Heart left ventricle (tissue), 16 donors: ENCODE measurements at places on chromosomes 5 and 9.

DNA sequence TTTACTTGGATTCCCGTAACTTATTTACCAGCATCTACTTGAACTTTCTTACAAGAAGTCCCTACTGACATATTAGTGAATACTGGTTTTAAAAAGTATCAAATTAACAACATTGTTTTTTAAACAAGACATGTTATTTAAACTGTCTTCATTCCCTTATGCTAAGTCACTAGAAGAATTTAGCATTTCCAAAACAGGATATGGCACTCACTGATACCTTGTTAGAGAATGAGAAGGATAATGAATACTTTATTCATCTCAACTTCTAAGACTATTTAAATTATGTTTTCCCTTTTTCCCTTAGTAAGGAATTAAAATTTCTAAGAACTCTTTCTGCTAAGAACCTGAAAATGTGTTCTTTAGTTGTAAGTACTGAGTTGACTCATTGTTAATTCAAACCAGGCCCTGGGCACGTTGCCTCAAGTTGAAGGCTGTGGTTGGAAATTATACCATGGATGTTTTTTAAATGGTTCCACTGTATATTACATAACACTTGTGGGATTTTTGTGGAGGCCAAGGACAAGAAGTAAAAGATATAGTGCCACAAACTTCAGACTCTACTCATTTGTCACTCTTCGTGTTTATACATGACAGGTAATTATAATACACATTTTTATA lies 219.0 kb upstream of the EDIL3 start:
- DNase-seq, result peak; percentile 28

DNA sequence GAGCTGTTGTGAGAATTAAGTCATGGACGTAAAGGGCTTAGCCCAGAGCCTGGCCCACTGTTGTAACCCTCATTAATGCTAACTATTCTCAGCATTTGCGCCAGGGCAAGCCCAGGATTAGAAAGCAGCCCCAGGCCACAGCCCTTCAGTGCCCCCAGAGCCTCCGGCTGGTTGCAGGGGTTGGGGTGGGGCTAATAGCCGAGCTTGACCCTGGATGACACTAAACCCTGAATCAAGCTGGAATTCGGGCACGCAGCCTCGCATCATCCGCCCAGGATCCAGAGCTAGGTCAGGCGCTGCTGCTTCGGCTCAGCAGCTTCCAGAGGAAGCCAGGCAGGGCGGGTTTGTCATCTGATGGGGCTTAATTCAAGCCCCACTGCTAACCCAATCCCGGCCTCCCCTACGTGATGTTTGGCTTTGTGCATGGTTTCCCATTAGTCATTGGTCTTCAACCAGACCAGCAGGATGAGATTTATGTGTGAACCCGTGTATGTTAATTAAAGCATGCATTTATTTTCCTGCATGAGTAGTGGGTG lies 1.2 kb upstream of the MEGF9 start:
- peak; percentile 33 for DNase-seq

GRCh38 chr9:134442486-134443173 lies 116.4 kb downstream of the RXRA start:
- no peak for DNase-seq

- no peak for DNase-seq
These were observed 46.1 kb downstream of the DCP2 start for GRCh38 chr5:113022661-113023060.

DNA sequence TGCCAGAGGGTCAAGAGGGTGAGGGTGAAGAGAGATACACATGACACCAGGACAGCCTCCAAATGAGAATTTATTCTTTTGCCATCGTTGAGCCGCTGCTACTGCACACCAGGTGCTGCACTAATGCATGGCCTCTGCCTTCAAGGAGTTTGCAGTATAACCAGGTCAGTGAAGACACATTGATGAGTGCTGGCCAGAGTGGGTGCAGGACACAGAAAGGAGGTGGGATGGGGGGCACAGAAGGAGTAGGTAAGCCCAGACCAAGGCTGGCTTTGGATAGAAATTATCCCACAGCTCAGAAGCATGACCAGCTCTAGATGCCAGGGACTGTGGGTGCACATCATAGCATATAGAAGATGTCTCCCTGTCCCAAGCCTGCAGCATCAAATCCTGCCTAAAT lies 38.0 kb downstream of the FOXI1 start:
- no peak for DNase-seq

DNA sequence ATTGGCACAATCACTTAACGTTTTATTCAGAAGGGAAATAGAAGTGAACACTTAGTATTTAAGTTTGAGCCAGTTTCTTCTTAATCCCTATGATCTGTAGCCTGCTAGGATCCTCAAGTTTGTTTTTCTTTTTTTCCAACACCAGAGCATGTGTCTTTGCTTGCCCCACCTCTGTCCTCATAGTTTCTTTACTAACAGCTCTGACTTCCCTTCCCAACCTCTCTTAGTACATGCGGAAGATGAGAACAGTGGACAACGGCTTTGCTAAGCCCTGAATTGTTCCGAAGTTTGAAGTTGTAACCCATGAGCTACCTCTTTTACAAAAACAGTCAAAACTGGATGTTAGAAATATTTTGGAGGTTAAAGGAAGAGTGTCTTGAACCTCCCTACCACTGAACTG lies 61.7 kb upstream of the TAF11L2 start:
- DNase-seq, result no peak

- no peak for DNase-seq
These were observed 278.1 kb downstream of the GADD45G start for GRCh38 chr9:89882930-89883361.

GRCh38 chr9:128553728-128554127 lies 1.3 kb downstream of the SPTAN1 start:
- DNase-seq, result no peak

GRCh38 chr5:33800241-33800950 lies 91.4 kb downstream of the ADAMTS12 start:
- DNase-seq, result no peak

- no peak for DNase-seq
These were observed 421.7 kb upstream of the TYRP1 start for GRCh38 chr9:12271421-12271891.

GRCh38 chr9:89890326-89890980 lies 285.6 kb downstream of the GADD45G start:
- DNase-seq, result no peak

DNA sequence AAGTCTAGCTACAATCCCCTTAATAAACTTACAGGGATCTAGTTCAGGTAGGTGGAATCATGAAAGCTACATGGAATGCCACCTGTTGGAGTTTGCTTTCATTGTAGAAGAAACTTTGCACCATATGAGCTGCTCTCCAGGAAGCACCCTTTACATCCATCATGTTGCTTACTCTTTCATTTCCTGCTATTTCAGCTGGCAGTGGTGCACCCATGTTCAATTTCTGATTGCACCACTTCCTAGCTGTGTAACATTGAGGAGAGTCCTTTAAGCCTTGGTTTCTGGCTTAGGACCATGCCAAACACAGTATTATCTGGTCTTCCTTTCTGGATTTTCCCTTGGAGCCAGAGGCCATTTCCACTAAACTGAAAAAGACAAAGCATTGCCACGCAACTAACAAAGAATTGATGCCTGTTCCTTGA lies 123.3 kb upstream of the SLC12A2 start:
- DNase-seq, result no peak

- no peak for DNase-seq
These were observed 46.7 kb downstream of the GRIA1 start for GRCh38 chr5:153537207-153537606.

DNA sequence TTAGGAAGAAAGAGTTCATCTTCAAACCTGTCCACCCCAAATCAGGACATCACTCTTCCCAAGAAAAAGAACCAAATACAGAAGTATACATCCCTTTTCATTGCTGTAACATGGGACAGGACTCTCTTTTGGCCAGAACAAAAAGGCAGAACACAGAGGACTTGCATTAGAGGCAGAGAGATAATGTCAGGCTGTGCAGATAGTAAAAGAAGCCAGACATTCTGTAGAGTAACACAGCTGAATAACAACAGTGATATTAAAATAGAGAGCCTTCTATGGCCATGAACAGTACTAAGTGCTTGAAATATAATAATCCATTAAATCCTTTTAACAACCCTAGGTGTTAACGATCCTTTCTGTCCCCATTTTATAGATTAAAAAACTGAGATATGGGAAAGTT lies 437.2 kb downstream of the NFIB start:
- no peak for DNase-seq

- DNase-seq, result no peak
These were observed 163.0 kb upstream of the PUM3 start for GRCh38 chr9:3006851-3007250.

- DNase-seq, result no peak
These were observed 279.2 kb upstream of the ZNF462 start for GRCh38 chr9:106583751-106584150.

GRCh38 chr5:171386861-171387344 lies 746 bp upstream of the NPM1 start:
- no peak for DNase-seq

- DNase-seq, result no peak
These were observed 531.6 kb upstream of the CLINT1 start for GRCh38 chr5:158390577-158390976.

DNA sequence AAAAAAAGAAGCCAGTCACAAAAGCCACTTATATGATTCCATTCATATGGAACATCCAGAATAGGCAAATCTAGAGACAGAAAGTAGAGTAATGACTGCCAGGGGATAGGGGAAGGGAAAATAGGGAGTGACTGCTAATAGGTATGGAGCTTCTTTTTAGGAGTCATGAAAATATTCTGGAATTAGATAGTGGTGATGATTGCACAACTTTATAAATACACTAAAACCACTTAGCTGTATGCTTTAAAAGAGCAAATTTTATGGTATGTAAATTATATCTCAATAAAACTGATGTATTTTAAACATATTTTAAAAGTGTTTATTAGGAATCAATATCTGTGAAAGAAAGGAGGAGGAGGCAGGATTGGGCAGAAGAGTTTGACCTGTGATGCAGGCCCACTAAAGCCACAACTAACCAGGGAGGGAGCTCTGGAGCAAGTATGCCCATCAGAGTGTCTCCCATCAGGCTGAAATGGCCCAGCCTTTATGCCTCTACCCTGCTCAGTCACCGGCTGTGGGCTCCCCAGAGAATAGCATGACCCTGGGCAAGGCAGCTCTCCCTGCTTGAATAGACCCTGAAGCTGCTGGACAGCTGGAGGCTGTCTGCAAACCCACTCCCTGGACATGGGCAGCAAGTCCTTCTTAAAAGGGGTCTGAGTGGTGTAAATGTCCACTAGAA lies 96.0 kb upstream of the SLC44A1 start:
- no peak for DNase-seq

DNA sequence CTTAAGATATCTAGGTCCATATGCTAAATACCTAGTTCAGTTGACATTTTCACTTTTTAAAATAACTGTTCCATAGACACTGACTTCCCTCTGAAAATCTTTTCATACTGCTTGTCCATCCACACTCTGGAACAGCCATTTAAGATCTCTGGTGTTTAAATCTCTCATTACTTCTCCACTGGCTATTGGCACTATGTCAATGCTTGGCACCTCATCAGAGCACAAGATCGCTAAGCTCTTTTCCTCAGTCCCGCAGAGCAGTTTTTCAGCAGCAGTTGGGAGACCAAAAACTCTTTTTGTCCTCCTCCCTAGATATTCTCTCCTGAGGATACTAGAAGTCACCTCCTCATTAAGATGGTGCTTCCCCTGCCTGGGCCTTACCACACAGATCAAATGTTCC lies 172.7 kb downstream of the KIAA0825 start:
- no peak for DNase-seq

DNA sequence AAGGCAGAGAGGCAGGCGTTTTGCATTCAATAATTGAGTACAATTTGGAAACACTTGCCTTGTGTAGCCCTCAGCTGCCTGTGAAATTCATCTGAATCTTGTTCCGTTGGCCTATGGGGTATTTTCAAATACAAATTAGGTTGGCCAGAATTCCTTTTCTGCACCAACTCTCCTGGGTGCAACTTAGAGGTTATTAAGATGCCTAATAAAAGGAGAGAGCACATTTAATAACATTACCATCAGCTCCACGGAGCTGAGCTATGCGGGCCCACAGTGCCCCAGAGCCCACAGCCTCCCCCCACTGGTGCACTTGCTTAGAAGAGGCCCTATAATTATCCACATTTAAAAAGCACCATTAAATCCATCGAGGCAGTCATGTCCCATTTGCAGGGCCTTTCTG lies 367.6 kb upstream of the CLINT1 start:
- no peak for DNase-seq

GRCh38 chr5:132478366-132478871 lies 12.2 kb downstream of the IRF1 start:
- DNase-seq, result no peak

- no peak for DNase-seq
These were observed 98.1 kb downstream of the JMY start for GRCh38 chr5:79333852-79334557.

DNA sequence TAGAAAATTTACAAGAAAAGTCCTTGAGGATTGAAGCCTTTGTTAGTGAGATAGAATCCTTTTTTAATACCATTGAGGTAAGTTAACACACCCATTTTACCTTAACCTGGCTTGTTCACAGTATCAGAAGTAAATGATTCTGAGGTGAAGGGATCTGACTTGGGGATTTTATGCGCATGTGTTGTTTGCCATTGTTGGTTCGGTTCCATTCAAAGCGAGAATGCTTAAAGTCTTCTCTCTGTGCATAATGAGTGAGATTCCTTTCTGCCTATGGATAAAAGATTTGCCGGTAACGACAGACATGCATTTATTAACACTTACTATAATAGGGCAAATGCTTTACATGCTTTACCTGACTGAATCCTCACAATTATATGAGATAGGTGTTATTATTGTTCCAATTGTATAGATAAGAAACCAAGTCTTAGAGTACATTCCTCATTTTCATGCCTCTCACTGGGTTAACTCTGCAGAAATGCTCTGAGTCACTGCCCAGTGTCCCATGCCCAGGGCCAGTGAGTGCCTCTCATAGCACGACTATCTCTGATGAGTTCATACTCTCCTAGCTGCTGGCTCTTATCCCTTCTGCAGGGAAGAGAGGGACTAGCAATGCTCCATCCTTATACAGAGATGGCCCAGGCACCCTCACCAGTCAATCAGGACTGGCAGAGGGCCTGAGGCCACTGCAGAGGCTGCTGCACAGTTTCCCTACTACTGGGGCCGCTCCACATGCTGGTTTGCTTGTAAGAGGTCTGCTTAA lies 54.4 kb downstream of the CMYA5 start:
- peak; percentile 71 for DNase-seq

DNA sequence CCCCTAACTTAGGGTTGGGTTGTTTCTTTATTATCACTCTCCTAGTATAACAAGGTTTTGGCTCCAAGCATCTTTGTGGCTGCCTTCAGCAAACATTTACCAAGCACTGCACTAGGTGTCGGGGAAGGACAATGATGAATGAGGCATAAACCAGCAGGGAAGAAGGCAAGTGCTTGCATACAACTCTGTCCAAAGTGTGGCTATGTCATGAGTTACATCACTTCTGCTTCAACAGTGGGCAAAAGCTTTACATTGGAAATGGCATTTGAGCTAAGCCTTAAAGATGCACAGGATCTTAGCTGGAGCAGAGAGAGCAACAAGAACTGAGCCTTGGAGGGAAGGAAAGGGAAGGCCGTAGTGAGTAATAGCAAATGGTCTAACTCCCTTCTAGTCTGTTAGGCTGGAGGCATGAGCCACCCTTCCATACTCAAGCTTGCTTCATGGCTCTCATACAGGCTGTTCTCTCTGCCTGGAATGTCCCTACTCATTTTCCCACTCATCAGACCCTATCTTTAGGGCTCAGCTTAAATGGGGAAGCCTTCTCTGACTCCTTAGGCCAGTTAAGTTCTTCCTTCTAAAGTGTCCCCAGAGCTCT lies 121.8 kb downstream of the SEMA6A start:
- DNase-seq, result no peak
